ENCODE measurements at places on chromosomes 16 and 17.

- no peak for DNase-seq
Observed at GRCh38 chr17:11252146-11252545, 11.1 kb downstream of the SHISA6 start.

- no peak for DNase-seq
Observed at GRCh38 chr17:63675231-63675606, 24.7 kb downstream of the LIMD2 start.

- no peak for DNase-seq
Observed at GRCh38 chr17:13410874-13411273, 190.9 kb downstream of the HS3ST3A1 start.

DNA sequence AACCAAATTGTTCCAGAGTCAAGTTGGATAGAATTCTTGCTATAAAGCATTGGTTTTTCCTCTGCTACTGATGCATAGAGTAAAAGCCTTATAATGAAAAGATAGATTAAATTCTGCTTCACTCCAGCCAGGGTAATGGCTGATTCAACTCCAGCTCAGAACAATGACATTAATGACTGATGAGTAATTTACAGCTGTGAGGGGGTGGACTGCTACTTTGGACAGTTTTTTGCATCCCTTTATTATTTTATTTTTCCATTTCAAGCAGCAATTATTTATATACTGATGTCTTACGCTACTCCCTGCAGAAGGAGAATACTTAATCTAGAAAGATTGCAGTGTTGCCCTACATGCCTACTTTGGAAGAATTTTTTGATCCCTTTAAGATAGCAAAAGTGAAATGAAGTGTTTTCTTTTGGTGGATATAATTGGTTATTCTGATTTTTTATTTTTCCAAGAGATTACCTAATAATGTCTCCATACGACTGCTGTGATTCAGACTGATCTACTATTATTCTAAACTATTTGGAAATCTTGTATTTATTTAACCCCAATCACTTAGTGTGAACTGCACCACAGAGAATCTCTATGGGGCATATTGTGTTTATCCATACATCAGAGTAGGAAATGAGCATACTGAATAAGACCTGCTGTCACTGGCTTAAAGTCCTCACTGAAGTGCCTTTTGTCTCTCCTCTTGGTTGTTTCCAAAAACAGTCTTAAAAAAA lies 149.5 kb downstream of the TRIM37 start:
- no peak for DNase-seq

DNA sequence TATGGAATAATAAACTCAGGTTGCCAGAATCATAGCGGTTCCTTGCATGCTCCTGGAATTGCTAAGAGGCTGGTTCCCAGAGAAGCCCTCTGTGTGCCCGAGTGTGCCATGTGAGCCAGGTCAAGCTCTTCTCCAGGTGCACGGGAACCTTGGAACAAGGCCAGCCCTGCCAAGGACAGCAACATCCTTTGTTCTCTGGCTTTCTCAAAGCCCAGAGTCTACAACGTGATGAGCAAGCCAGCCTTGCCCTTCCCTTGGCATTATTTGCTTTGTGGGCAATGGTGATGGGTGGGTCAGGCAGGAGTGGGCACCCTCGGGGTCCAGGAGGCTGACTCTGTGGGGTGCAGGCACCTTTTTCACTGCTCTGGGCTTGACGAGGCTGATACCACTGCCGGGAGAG lies 14.2 kb upstream of the SEC14L1 start:
- no peak for DNase-seq

- DNase-seq: peak; percentile 46
Observed at GRCh38 chr16:84599521-84600202, 18.2 kb downstream of the COTL1 start.

DNA sequence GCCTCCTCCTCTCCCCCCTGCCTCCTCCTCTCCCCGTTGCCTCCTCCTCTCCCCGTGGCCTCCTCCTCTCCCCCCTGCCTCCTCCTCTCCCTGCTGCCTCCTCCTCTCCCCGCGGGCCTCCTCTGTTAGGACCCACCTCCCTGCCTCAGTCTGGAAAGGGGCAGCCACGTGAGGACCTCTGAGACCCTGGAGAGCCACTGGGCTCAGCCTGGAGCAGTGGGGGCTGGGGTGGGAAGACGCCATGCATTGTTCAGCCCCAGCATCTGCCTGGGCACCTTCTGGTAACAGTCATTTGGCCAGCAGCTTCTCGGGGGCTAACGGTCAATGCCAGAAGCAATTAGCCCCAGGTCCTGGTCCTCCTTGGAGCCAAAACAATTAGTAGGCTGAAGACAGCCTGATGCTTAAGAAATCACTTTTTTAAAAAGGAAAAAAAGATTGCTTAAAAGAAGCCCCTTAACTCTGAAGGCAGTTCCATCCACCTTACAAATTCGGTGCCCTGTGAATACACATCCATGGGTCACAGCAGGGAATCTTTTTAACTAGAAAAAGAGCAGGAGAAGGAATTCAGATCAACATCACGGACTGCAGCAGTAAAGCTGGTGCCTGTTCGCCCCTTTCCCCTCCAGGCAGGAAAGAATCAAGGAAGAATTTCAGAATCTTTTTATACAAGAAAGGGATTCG lies 29.8 kb downstream of the NXN start:
- no peak for DNase-seq

GRCh38 chr17:10200016-10200415 lies 1.6 kb upstream of the GAS7 start:
- no peak for DNase-seq

- no peak for DNase-seq
Observed at GRCh38 chr17:62780269-62780668, 27.8 kb downstream of the MARCHF10 start.

Measured in activated T-helper 1 cell treated with anti-CD3 and anti-CD28 coated beads, Interleukin-12 subunit alpha, Interleukin-12 subunit beta, Interleukin-2, Interleukin-4 antibody, amounts not matched to agents 30 ng/mL and 10 ng/mL and 1 ng/mL, durations not matched to agents 14 hours and 24 hours and 36 hours (primary cell).